Bronchus fibroblast of lung (primary cell): ENCODE measurements at places on chromosomes 1 and 21. TPM values are rescaled to one million over a fixed set of nuclear protein-coding genes. Genes with fewer than 3 reads are reported as not detected.

KIAA1614 gene
- 5.7 and 9.2 TPM in 2 replicates for total RNA-seq

PPM1J gene
- total RNA-seq = 1.5 and 2.5 TPM in 2 replicates

FBXO2 gene
- 0.34 and 0.89 TPM in 2 replicates for total RNA-seq

C1orf53 gene
- total RNA-seq = 4.4 and 7.1 TPM in 2 replicates

SPATA21 gene
- not detected in 2 replicates for total RNA-seq

SLAMF1 gene
- total RNA-seq = not detected in 2 replicates

IFI44L gene
- 1.2 and 1.8 TPM in 2 replicates for total RNA-seq
